ENCODE measurements at places on chromosomes 16 and 17.

GRCh38 chr16:11278681-11279628, 2.2 kb downstream of the PRM1 start:
- DNase-seq = no peak

- no peak for DNase-seq
These were observed 8.9 kb upstream of the TIMP2 start for GRCh38 chr17:78933959-78934568.

- DNase-seq = no peak
These were observed 14.7 kb downstream of the CYBC1 start for GRCh38 chr17:82435601-82436583.

DNA sequence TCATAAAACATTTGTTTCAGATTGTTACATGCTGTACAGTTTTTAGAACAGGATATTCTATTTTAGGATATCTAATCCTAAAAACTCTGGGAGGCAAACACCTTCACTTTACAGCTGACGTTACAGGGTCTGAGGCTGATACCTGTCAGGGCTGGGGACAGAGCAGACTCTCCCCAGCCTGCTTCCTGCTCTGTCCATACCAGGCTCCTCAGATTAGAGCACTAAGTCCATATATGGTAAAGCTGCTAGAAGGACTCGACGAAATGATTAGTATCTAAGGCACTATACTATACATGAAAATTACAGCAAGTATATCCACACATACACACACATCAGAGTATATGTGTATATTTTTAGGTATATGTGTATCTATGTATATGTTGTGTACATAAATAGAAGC, 125.2 kb downstream of the ZFHX3 start:
- no peak for DNase-seq
